Osteocyte (in vitro differentiated cells): ENCODE measurements at places on chromosomes 3 and 15. TPM values are rescaled to one million over a fixed set of nuclear protein-coding genes. Genes with fewer than 3 reads are reported as not detected.

DNA sequence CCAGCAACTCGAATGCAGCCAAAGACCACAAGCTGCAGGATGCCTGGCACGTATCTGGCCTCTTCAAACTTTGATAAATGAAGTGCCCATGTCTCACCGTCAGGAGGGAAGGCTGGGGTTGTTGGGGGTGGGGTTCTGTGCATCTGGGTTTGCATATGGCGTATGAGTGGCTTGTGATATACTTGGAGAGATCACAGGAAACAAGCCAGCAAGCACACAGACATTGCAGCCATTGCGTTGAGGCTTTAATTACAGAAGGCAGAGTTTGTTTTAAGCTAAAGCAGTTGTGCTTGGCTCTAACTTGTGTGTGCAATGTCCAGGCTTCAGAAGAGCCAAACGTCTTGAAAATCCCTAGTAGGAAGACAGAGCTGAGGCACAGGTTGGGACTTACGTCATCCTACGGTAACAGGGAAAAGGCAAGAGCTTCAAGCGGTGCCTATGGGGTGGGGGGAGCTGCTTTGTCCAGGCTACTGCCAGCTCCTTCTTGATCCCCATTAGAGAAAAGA lies 109.2 kb downstream of the ASB7 start:
- no peak overlapping the region for H3K27ac ChIP-seq
- H3K27me3 ChIP-seq, result no peaks in the 10 kb centered on the region
- H3K36me3 ChIP-seq, result no peaks in the 10 kb centered on the region
- DNase-seq, result no peak

Gene PPM1L
- 8.8 and 9.1 TPM in 2 replicates for total RNA-seq

Gene EXD1
- not detected in 2 replicates for total RNA-seq

DNA sequence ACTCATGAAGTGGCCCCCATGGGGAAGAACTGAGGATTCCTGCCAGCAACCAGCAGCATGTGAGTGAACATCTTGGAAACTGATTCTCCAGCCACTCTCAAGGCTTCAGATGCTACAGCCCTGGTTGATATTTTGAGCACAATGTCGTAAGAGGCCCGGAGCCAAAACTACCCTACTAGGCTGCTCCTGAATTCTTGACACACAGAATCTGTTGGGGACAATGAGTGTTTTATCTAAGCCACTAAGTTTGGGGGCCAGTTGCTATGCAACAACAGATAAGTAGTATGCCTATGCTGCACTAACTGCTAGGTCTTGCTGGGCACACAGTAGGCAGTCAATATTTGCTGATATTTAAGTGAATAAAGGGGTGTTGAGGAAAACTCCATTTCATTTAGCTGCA lies 89.9 kb upstream of the CHL1 start:
- H3K27me3 ChIP-seq, result no peaks in the 10 kb centered on the region
- DNase-seq, result no peak
- no peaks in the 10 kb centered on the region for H3K4me1 ChIP-seq
- H3K36me3 ChIP-seq, result no peaks in the 10 kb centered on the region

DNA sequence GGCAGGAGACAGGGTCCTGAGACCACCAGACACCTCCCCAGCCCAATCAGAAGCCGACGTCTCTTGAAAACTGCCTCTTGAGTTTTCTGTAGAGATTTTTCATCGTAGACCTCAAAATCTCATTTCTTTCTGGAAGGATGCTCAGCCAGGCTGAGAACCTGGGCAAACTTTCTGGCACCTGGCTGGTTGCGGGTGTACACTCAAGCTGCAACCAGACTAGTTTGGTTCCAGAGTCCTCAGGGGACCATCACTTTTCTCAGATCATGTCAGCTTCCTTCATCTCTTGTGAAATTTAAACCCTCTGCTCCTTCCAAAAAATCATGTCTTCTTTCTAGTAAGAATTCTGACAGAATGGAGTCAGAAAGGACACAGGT lies 45.1 kb downstream of the CMTM7 start:
- H3K4me3 ChIP-seq, result no peak overlapping the region
- H3K4me1 ChIP-seq, result peaks cover 11% of the 10 kb centered on the region
- no peaks in the 10 kb centered on the region for H3K36me3 ChIP-seq

Gene MELTF
- total RNA-seq, result 1.4 and 1.9 TPM in 2 replicates

GRCh38 chr3:185268194-185268962 lies 14.5 kb upstream of the EHHADH start:
- DNase-seq, result no peak
- H3K27me3 ChIP-seq, result peaks cover 27% of the 10 kb centered on the region
- H3K27ac ChIP-seq, result no peak overlapping the region

Gene IL5RA
- total RNA-seq, result not detected in 2 replicates

GRCh38 chr3:118938183-118938961 lies 96.3 kb downstream of the IGSF11 start:
- H3K4me1 ChIP-seq, result no peaks in the 10 kb centered on the region
- no peak overlapping the region for H3K4me3 ChIP-seq
- peaks cover 2% of the 10 kb centered on the region for H3K27me3 ChIP-seq
- H3K27ac ChIP-seq, result no peak overlapping the region

DNA sequence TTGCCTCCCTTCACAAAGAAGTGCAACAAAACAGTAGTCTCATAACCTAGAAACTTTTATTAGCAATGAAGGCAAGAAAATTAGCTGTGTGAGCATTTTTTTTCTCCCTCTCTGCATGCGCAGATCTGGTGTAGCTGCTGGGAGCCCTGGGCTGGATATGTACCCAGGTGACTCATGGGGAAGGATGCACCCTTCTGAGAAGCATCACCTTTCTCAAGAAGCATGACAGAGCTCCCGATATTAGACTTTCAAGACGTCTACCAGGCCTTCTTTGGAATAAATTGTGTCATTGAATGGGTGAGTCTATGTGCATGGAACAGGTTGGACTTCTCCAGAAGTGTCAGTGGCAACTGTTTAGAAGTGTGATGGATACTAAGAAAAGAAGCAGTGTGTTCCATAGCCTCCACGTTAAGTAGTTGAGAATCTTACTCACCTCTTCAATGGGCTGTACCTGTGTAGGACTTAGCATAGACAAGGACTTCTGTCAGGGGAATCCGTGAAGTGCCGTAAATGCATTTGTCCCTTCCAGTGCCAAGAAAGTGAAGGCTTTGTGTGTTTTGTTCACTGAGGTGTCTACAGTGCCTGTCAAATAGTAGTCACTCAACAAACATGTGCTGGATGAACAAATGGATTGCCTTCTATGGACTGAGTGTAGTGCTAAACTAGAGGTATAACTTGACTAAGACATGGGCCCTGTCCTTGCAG lies 47.7 kb upstream of the RASGRP1 start:
- H3K4me3 ChIP-seq, result no peak overlapping the region
- no peaks in the 10 kb centered on the region for H3K36me3 ChIP-seq
- peaks cover 54% of the 10 kb centered on the region for H3K27me3 ChIP-seq
- no peak overlapping the region for H3K27ac ChIP-seq

DNA sequence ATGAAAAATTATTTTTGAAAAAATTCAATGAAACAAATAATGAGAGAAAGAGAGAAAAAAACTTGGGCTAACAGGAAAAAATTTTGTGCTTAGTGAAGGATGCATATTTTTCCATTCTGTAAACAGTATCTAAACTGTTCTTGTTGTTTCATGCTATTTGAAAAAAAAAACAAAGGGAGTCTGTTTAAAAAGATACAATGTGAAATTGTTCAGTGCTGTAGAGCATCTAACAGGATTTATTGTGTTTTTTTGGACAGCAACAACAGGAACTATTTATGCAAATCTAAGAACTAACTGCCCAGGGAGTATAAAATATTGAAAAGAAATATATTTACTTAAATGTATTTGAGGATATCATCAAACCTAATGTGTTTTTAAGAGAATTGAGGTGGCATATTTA lies 55.1 kb downstream of the PEX5L start:
- no peaks in the 10 kb centered on the region for H3K4me1 ChIP-seq
- no peaks in the 10 kb centered on the region for H3K36me3 ChIP-seq
- peaks cover 4% of the 10 kb centered on the region for H3K27me3 ChIP-seq
- H3K27ac ChIP-seq, result no peak overlapping the region
- no peak overlapping the region for H3K4me3 ChIP-seq

GRCh38 chr15:75705854-75706681 lies 6.6 kb downstream of the CSPG4 start:
- no peak overlapping the region for H3K4me3 ChIP-seq
- no peaks in the 10 kb centered on the region for H3K36me3 ChIP-seq
- H3K27me3 ChIP-seq, result no peaks in the 10 kb centered on the region
- no peak for DNase-seq
- peaks cover 62% of the 10 kb centered on the region for H3K4me1 ChIP-seq

GRCh38 chr3:23079976-23080375 lies 123.2 kb upstream of the UBE2E2 start:
- no peak overlapping the region for H3K4me3 ChIP-seq
- H3K27ac ChIP-seq, result no peak overlapping the region
- H3K27me3 ChIP-seq, result no peaks in the 10 kb centered on the region

Gene ZIC1
- total RNA-seq, result 89.9 and 96.9 TPM in 2 replicates

DNA sequence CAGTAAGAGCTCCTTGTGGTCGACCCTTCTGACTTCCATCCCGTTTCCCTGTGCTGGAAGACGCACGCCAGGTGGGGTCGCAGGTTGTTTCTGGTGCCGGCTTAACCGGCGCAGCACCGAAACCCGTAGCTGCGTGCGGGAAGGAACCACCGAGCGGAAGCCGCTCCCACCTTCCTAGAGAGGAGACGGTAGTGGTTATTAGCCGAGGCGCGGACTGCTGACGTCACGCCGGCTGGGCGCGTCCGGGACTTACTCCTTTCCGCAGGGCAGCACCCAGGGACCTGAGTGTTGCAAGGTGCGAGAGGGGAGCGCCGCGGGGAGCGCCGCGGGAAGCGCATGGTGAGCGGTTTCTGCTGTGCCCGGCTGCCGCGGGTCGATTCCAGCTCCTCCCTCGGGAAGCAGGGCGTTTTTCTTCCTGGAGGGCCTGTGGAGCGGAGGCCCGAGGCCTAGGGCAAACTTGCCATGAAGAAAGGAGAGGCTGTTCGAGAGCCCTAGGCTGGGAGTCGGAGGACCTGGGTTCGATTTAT lies at the start of gene ZNF501:
Gene ZNF501 (plus strand): TSS at position 252 of the 527 bp plus-strand sequence. CDS start 4,787 bp downstream, outside the sequence.
- H3K4me1 ChIP-seq, result no peaks in the 10 kb centered on the region
- H3K36me3 ChIP-seq, result peaks cover 32% of the 10 kb centered on the region
- H3K27me3 ChIP-seq, result no peaks in the 10 kb centered on the region

DNA sequence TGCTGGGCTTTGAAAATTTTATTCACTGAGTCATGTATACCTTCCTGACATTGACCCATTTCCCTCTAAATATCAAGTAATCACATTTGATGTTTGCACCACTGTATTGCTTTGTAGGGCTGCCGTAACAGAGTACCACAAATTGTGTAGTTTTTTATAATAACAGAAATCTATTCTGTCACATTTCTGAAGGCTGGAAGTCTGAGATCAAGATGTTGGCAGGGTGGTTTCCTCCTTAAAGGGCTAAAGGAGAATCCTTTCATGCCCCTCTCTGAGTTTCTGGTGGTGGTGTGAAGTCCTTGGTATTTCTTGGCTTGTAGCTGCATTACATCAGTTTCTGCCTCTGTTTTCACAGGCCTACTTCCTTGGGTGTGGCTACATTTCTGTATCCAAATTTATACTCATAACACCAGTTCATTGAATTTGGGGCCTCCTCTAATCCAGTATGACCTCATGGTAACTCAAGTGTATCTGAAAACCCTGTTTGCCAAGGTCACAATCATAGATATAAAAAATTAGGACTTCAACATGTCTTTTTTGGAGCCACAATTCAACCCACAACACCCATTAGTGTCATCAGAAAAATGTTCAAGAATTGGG lies 29.1 kb upstream of the ST6GAL1 start:
- H3K27ac ChIP-seq, result peak overlapping the region; percentile 61
- DNase-seq, result no peak
- H3K4me3 ChIP-seq, result no peak overlapping the region
- no peaks in the 10 kb centered on the region for H3K36me3 ChIP-seq
- H3K4me1 ChIP-seq, result peaks cover 14% of the 10 kb centered on the region

DNA sequence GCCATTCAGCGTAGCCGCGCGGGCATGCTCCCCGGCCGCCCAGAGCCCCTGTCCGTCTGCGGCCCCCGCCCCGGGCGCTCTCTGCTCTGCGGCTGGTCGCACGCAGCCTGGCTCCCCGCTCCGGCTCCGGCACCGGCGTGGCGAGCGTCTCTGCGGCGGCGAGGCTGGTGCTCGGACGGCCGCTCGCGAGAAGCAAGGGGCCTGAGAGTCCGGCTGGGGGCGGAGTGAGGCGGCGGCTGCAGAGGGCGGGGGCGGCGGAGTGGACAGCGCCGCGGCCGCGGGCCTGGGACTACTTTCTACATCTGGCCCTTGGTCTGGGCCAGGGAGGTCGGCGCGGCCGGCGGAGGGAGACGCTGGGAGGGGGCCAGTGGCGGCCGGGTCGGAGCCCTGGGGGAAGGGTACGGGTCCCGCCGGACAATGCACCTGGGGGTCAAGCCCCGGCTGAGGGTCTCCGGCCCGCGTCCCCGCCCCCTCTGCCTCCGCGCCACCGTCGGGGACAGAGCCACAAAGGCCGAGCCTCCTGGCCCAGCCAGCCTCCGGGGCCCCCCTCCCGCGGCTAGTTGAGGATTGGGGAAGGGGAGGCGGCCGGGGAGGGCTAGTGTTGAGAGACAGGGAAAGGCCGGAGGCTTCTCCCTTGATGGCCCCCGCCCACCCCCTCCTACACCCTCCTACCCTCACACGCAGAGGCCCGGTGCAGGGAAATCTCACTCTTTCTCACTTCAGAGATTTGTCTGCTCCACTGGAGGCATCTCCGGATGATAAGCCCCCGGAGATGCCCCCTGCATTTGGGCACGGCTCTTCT lies at the start of gene PRTG:
Gene PRTG (minus strand): TSS at position 226 of the 802 bp plus-strand sequence. CDS start 221 bp downstream, at position 5.
- peaks cover 4% of the 10 kb centered on the region for H3K4me1 ChIP-seq
- H3K27ac ChIP-seq, result peak within 1 kb of the TSS; percentile 70
- H3K4me3 ChIP-seq, result peak within 1 kb of the TSS; percentile 78
- DNase-seq, result peak; percentile 91
- peaks cover 12% of the 10 kb centered on the region for H3K27me3 ChIP-seq

GRCh38 chr15:71136793-71137518 lies 21.7 kb downstream of the THSD4 start:
- H3K36me3 ChIP-seq, result no peaks in the 10 kb centered on the region
- H3K4me3 ChIP-seq, result no peak overlapping the region
- H3K27me3 ChIP-seq, result no peaks in the 10 kb centered on the region
- no peak for DNase-seq

Gene ACAP2
- total RNA-seq, result 51.0 and 55.1 TPM in 2 replicates

DNA sequence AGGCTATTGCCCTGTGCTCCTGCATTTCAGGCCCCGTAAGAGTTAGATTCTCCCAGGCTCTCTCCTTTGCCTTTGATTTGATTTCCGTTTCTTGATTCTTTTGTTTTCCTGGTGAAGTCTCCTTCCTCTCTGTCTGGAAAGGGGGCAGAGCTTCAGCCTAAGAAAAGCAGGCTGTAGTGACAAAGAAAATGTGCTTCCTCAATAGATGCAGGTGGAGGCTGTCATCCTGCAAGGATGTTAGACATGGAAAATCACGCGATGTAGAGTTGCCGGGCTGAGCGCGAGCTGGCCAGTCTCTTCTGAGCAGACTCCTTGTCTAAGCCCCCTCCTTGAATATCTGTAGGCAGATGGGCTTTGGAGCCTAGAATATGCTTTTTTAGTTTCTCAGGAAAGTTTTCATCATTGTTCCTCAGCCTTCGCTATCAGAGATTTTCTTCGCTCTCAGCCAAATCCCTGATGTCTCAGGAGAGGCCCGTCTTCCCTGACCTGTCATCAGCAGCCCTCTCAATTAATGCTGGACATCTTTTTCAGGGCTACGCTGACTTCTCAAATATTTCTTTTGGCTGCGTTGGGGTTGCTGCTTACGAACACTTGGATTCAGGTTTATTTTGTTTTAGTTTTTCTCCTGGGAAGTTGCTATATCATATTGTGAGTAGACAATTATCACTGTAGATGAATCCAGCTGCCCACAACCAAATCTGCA lies 163.6 kb downstream of the ITPR1 start:
- H3K27ac ChIP-seq, result no peak overlapping the region
- H3K36me3 ChIP-seq, result peaks cover 2% of the 10 kb centered on the region
- peaks cover 1% of the 10 kb centered on the region for H3K4me1 ChIP-seq

Gene TGM5
- total RNA-seq, result not detected in 2 replicates

Gene GOLGA6A
- 0.21 TPM in 1 of 2 replicates, not detected in the other for total RNA-seq

- no peaks in the 10 kb centered on the region for H3K36me3 ChIP-seq
- H3K27me3 ChIP-seq, result peaks cover 47% of the 10 kb centered on the region
- no peak overlapping the region for H3K27ac ChIP-seq
- no peak for DNase-seq
- no peaks in the 10 kb centered on the region for H3K4me1 ChIP-seq
- H3K4me3 ChIP-seq, result no peak overlapping the region
Measured at GRCh38 chr15:74988007-74988800, 7.2 kb upstream of the SCAMP5 start.
